Fibroblast of lung (primary cell): ENCODE measurements at places on chromosomes 2 and 18.
A peak's percentile ranks its signal among the peaks of the same experiment; 100 is the strongest.

DNA sequence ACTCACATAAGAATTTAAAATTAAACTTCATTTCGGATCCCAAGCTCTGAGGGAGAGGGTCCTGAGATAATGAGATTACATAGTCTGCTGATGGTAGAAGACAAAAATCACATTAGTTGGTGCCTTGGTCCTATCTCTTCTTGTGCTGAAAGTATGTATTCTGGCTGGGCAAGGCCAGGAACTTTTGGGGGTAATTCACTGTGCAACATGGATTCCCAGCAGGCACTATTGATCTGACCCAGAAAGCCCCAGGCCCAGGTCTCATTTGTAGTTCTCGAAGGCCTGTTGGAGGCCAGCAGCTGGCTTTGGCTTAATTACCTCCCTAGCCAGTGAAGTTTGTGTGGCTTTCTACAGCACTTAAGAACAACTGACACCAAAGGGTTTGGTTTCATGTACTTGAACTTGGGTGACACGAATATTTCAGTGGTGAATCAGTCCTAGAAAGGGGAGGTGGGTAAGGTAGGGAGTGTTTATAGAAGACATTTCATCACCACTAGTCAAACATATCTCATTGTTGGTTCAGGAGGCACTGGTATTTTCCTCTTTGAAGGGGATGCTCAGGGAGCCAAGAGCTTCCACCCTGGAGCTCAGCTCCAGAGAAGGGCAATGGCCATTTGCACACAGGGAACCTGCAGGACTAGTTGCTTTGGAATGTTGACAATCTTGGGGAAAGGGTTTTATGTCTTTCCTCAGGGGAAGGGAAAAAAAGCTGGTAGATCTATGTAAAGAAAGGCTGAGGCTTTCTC lies 217.8 kb downstream of the OSR1 start:
- peak; percentile 98 for DNase-seq

GRCh38 chr2:10372203-10372861 lies 69.6 kb downstream of the HPCAL1 start:
- no peak for DNase-seq

DNA sequence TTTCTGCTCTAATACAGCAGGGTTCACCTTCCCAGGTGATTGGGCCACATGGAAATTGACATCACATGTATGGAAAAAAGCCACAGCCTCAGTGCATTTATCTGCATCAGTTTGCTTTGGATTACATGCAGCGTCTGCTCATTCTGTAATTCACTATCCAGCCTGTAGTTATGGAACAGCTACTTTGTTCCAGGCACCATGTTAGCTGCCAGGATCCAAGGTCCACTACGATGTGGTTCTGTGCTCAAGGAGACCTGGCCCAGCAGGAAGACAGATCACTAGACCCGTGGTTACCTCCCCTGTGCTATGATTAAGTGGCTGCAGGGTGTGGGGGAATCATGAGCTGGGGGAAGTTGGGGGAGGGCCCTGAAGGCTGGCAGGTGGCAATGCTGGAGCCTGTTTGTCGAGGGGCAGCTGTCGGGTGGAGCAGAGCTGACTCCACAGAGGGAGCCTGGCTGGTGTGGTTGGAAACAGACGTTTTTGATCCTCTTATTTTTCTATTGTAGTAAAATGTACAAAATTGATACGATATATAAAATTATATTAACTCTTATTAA lies 58.6 kb downstream of the TSHZ1 start:
- no peak for DNase-seq

GRCh38 chr2:240250985-240251847 lies 110.8 kb upstream of the OTOS start:
- peak; percentile 85 for DNase-seq

DNA sequence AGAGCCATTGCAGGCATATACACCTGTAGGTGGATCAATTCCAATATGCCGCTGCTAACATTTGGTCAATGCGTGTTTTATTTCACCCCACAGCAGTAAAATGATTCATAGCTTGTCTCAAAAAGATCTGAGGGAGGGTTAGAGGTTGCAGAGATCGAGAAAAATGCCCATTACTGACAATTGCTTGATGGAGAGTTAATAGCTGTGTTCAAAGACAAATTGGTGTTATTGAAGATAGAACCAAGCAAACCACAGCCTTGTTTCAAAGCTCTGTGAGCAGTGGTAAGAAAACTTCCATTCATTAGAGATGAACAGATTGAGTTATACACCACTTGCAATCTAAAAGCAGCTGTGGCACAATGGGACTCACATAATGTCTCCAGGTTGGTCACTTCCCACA lies 95.4 kb downstream of the KCNE4 start:
- DNase-seq = no peak

DNA sequence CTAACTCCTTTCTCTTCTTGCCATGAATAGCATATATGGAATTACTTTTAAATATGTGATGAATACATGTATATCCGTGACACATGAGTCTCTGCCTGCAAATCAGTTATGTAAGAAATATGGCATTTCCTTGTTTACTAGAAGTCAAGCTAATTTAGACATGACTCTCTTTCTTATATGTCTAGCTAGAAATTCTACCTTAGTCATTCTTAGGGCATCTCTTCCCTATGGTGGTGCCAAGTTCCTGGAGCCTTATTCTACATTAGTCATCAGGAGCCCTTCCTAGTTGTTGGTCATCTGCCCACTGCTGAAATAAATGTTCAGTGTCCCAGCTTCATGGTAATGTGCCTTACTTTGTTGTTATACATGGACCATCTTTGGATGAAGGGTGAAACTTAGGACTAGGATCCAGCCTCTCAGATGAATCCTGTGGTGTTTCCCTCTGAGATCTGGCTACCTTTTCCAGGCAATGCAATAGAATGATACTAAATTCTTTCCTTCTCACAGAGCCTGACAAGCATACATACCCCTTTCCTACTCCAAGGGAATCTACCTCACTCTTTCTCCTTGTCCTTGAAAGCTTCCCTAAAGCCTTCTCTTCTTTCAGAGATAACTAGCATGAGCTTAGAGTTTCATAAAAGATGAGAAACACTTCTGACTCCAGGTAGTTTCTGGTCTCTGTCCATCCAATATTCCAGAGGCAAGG lies 415.3 kb upstream of the VWC2L start:
- peak; percentile 95 for DNase-seq

DNA sequence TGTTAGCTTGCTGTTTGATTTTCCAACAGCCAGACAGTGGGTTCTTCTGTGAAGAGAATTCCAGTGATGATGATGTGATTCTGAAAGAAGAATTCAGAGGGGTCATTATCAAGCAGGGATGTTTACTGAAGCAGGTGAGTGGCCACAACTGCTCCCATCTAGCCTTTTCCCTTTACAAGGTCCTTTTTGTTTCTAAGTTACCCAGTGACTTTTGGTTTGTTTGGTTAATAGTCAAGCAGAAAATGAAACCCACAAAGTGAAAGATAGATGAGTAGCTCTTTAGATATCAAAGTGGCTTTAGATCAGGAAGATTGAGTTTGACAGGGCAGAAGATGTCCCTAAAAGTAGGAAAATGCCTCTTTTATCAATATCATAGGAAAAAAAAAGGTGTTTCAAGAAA lies 23.3 kb downstream of the PLEK start:
- DNase-seq = no peak
